ENCODE measurements at places on chromosomes 7 and 10. TPM values are rescaled to one million over a fixed set of nuclear protein-coding genes. Genes with fewer than 3 reads are reported as not detected.

ZNF485 gene
- 2.4 TPM for total RNA-seq

TAS2R60 gene
- total RNA-seq, result not detected

MALRD1 gene
- total RNA-seq, result not detected

AKR1B1 gene
- total RNA-seq, result 94.1 TPM
